Activated CD4-positive, alpha-beta T cell treated with anti-CD3 and anti-CD28 coated beads, Interleukin-2, amount 10 ng/mL, durations not matched to agents 7 days and 5 days (primary cell): ENCODE measurements at places on chromosomes 3 and 15.

DNA sequence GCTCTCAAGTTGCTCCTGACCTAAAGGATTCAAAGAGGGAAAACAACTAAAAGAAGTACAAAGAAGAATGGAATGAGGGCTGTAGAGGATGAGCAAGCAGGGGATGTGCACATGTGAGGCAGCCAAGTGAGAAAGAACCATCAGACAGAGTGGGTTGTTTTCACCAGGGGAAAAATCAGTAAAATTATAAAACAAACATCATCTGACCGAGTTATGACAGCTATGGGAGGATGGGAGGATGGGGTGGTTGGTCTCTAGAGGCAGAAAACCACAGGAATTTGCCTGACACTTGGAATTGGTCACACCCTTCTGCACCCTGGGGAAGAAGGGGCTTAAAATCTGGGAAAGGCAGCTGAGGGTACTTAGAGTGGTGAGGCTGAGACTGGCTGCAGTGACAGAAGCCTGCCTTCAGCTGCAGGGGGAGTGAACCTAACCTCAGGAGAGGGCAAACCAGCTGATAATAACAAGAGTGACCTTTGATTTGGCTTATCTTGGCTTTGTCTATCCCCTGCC lies 10.1 kb downstream of the ARHGAP31 start:
- no peak for DNase-seq

DNA sequence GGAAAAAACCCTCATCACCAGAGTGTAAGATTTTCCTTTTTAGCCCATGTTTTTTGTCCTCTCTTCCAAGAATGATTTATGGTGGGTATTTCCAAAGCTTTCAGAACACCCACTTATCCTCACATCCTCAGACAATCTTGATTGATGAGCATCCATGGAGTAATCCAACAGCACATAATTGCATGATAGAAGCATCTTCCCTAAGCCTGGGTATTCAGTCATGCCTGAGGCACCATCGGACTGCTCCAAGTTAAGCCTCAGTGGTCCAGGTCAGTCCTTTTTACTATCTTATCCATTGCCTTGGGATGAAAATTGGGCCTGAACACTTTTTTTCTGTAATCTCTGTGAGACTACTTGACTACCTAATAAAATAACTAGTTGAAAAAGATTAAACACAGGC lies 676.0 kb upstream of the SEMA6D start:
- DNase-seq = no peak

DNA sequence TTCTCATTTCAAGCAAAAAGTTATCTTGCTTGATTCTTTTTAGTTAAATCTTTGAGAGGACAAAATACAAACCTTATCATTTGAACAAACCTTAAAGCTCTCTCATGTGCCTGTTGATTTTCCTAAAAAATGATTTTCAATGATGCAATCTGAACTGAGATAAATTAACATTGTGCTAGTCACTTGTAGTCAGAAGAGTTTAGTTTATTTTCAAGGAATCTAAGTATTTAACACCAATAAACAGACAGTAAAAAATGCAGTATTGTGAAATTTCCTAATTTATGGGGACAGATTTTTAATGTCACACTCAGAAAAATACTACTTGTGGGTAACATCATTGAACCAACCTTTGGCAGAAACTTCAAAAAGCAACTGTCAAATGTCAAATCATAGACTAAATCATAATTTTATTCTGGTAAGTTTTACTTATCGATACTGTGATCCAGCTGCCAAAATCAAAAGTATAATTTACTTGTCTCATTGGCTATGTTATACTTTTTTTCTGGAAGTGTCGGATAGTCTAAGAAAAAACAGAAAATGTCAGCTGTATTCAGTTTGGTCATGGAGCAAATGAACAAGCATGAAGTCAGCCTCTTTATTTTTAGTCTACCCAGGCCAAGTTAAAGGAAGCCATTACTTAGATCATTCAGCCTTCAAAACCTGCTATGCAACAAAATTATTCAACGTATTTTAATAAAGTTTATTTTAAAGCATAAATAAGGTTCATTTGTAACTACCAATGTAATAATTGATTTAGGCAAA lies 52.4 kb upstream of the FNDC3B start:
- DNase-seq = no peak

GRCh38 chr15:56919031-56919608 lies 676 bp downstream of the TCF12 start:
- DNase-seq = peak; percentile 48

DNA sequence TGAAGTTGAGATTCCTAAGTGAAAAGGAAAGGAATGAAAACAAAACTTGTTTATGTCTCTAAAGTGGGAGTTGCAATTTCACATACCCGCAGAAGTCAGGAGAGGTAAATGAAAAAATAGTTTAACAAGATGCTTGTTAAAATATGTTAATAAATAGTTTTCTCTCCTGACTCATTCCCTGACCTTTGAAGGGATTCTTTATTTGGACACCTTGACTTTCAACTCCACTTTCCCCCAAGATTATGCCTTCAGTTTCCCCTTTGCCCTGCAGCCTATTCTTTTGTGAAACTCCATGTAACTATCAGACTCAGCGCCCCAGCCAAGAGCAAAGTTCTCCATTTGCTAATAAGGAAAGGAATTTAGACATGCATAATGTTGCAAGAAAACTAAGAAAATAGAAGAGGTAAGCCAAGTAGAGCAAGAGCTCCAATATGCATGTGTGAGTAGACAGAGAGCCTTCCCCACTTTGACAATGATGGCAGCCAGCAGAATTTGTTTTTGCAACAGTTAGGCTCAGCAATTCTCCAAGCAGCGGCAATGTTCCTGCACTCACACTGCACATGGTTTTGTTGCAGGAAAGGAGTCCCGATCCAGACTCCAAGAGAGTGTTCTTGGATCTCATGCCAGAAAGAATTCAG lies 61.2 kb downstream of the CD200 start:
- no peak for DNase-seq

DNA sequence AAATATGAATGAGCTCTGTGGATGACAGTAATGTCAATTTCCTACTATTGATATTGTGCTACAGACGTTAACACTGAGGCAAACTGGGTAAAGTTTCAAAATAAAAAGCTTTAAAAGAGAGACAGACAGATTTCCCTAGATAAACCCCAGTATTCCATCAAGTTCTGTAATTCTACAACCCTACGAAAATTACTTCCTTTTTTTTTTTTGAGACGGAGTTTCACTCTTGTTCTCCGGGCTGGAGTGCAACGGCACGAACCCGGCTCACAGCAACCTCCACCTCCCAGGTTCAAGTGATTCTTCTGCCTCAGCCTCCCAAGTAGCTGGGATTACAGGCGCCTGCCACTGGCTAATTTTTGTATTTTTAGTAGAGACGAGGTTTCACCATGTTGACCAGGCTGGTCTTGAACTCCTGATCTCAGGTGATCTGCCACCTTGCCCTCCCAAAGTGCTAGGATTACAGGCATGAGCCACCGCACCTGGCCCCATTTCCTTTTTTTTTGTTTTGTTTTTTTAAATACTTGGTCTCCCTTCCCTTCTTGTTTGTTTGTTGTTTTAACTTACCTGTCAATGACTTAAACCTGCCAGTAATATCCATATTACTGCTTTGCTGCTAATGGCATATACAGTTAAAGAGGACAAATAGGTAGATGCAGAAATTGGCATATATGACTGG lies 57.2 kb downstream of the CBLB start:
- DNase-seq = no peak

GRCh38 chr15:36497901-36498300 lies 81.5 kb upstream of the CDIN1 start:
- DNase-seq = no peak

DNA sequence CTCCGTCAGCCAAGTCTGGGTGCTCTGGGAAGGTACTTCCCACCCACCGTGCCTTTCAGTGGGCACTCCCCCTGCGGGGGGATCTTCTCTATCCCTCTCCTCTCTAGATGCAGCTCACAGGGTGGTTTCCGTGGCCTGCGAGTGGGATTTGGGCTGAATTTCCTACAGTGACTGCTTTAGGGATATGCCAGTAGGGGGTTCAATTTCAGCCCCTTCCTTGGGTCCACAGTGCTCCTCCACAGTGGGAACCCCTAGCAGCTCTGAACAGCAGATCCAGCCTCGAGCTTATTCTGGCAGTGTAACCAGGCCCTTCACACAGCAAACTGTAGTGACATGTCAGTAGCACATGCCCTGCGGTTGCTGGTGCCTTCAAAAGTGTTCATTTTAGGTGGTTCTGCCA lies 155.7 kb downstream of the CHDH start:
- no peak for DNase-seq

DNA sequence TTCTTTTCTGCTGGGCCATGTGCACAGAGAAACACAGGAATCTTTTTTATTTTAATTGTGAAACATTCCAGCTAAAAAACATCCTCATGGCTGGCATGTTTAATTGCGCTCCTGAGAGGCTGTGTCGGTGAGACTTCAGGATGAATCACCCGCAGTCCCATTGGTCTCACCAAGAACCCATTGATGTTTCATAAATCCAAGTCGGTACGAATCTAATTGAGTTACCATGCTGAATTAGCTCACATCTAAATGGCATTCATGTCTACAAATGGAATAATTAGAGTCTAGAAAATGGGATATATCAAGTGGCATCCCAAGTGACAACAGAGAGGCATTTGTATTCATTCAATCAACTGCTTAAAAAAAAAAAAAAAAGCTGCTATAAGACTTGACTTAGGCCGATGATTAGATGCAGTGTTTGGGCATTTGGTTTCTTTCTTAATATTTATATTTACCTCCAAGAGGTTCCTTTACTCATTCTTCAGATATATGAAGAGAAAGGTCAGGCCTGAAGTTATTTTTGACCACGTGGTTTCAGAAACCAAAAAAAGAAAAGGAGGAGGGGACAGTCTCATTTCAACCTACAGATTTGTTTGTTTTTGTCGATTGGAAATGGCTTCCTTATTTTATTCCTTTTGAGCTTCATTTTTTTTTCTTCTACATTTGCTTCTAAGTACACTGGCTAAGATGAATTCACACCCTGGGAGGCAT lies 79.1 kb upstream of the FOXB1 start:
- no peak for DNase-seq

GRCh38 chr15:59116141-59116540 lies 11.2 kb downstream of the CCNB2 start:
- DNase-seq = no peak

- no peak for DNase-seq
Measured at GRCh38 chr3:158470944-158471638, 99.9 kb upstream of the MLF1 start.

DNA sequence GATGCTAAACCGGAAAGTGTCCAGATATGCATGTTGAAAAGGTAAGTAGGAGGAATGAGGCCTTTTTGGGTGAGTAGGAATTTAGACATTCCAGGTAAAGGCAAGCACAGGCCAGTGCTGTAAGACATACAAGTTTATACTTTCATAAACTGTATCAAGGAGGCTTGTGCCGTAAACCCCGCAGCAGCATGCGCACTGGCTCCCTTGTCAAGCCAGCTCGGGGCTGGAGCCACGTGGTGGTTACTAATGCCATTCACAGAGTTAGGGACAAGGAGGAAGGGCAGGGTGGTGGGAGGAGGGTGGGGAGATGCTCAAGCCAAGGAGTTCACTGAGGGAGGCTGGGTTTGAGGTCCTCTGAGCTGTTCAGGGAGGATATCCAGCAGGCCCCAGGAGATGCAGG lies 35.8 kb downstream of the PLD1 start:
- no peak for DNase-seq

DNA sequence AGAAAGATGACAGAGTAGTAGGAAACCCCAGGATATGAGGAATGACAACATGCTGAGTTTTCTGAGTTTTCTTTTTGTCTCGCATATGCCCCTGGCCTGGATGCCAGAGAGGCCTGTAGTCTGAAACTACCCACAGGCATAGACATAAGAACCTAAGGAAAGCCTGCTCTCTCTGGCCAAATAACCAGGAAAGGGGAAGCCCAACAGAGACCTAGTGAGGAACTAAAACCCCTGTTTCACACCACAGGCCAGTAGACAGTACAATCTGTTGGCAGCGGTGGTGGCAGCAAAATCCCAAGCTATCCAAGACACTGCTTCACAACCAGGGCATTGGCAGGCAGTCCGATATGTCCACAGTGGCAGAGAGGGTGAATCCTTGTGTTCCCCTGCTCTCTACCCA lies 55.0 kb upstream of the DCP1A start:
- DNase-seq = no peak

DNA sequence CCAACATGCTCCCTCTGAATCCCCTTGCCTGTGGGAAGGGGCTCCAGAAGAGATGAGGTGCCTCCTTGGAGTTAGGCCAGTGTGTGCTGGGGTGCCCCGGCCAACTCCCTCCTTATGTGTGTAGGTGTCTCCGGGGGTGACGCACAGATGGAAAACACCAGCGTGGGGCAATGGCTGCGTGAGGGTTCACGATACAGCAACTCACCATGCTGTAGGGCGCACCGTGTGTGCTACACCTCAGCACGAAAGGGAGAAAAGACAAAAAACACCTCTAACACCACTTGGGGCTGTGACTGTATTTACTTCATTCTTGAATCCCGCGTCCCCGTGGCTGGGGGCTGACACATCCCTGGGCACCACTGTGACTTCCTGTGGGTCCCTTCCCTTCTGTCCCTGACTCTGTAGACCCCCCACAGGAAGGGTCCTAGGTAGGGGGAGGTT lies 1.6 kb upstream of the CALML4 start:
- DNase-seq = no peak

GRCh38 chr3:48692551-48692950 lies 6.8 kb upstream of the NCKIPSD start:
- no peak for DNase-seq

DNA sequence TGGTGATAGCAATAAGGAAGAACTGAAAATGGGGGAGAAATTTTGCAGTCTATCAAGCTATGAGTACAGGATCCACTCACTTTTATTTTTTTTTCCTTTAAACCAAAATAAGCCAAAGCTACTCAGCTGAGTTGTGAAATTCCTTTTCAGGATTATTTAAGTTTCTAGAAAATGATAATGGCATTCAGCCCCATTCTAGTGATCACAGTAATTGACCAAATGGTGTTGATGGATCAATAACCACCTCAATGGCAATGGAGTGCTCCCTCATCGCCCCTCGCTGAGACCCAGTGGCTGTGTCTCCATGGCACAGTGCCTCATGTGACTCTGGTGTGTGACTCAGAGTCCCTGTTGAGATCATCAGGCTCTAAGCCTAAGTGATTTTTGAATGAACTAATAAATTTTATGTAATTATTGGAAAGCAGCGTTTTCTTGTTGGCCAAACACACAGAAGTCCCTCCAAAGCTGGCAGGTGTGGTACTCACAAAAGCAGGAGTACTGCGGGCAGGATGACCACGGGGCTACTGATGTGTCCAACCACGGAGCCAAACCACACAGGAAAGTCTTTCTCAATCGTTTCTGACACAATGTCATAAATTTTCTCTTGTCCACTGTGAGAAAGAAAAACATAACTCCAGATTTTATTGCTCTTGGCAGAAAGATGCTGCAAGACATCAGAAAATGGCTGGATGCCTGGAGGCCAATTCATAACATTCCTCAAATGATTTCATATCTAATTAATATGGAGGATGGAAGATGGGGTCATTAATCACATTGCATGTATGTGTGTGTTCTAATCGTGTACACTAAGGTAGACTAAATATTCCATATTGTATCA lies 14.4 kb upstream of the STARD5 start:
- DNase-seq = no peak

DNA sequence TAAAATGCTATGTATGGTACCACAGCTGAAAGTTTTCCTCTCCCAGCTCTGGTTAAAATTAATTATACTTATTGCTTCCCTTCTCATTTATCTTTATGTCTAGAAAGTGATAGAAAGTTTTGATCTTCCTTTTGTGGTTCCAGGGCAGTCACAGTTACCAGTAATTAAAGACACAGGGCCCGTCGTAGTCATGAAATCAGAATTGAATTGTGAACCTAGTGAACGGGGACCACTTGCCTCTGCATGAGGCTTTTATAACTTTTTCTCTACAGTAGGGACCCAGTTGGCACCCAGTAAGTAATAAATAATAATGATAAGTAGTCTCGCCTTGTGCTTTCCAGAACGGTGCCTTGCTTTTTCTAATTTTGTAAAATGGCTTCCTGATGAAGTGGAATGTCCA lies 231.7 kb upstream of the SATB1 start:
- DNase-seq = no peak
